ENCODE measurements at places on chromosomes 7 and 10.

DNA sequence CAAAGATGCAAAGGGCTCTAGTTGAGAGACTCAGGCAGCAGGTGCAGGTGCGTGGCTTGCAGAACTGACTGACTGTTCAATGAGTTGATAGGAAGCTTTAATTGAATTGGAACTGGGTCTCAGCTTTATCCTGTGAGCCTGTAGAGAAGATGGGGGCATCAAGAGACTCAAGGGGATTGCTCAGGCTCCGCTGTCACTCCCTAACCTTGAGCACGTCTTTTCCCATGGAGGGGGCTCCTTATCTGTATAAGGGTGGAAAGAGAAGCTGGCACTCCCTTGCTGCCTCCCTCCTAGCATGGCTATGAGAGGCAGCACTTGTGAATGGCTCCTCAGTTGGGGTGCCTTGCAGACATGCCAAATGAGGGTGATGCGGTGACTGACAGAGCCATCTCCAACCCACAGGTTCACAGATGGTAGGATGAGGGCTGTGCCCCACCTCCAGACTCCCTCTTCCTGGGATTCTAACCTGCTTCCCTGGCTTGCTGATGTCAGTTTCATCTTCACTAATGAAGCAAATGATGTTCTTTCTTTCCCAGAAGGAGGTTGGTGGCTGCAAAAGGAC is 12.4 kb upstream of the PLEKHA1 start:
- DNase-seq, result no peak

GRCh38 chr10:35236739-35237138 is 99.6 kb upstream of the CCNY start:
- no peak for DNase-seq

DNA sequence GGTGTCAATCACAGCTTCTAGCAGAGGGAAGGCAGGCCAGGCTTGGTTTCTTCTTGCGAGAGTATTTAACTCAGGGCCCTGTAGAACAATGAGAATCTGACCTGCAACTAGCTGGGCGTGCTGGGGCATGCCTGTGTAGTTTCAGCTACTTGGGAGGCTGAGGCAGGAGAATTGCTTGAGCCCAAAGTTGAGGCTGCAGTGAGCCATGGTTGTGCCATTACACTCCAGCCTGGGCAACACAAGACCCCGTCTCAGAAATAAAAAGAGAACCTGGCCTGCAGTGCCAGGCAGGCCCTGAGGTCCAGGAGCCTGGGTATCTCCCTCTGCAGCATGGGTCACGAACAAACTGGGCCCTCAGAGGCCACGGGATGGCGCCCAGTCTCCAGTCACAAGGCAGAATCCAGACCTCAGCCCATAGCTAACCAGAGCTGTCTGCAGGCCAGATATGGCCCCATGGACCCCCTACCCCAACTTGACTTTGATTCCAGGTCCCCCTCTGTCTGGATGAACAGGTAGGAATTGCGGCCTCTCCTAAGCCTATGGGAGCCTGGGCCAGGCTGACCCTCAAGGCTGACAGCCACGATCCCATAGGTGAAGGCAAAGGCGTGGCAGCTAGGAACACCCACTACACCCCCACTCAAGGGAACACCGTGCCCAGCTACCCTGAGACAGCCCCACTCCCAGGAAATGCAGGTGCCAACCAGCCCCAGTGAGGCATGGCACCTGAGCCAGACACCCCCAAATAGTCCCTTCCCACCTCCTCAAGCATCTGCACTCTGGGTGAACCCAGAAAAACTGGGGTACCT is 102.7 kb upstream of the TNRC18 start:
- no peak for DNase-seq

GRCh38 chr10:60849217-60849616 is 70.9 kb downstream of the CDK1 start:
- no peak for DNase-seq

DNA sequence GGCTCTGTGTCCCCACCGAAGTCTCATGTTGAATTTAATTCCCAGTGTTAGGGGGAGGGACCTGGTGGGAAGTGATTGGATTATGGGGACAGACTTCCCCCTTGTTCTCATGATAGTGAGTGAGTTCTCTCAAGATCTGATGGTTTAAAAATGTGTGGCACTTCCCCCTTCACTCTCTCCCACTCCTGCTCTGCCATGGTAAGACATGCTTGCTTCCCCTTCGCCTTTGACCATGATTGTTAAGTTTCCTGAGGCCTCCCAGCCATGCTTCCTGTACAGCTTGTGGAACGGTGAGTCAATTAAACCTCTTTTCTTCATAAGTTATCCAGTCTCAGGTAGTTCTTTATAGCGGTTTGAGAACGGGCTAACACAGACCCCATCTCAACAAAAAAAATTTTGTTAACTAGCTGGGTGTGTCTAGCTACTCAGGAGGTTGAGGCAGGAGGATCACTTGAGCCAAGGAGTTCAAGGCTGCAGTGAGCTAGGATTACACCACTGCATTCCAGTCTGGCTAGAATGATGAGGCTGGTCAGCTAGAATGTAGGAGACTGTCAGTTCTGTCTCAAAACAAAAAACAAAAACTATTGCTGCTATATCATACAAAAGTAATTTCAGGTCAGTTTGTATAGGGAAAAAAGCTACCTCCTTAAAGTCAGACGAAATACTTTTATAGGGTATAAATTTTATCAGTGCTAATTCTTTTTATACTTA is 57.7 kb downstream of the ATAD1 start:
- no peak for DNase-seq

GRCh38 chr10:34721208-34721840 is 93.8 kb downstream of the PARD3 start:
- no peak for DNase-seq

GRCh38 chr7:79622781-79623180 is 169.3 kb upstream of the MAGI2 start:
- DNase-seq, result no peak

GRCh38 chr10:60798031-60798430 is 19.8 kb downstream of the CDK1 start:
- no peak for DNase-seq
